H1 (cell line): ENCODE measurements at places on chromosomes 4 and X. TPM values are rescaled to one million over a fixed set of nuclear protein-coding genes. Genes with fewer than 3 reads are reported as not detected.

USP51 gene
- 5.6 and 6.6 TPM in 2 replicates for total RNA-seq

MID1 gene
- total RNA-seq: 49.3 and 54.3 TPM in 2 replicates

NEUROG2 gene
- not detected in 2 replicates for total RNA-seq

POU4F2 gene
- not detected in 2 replicates for total RNA-seq

MORC4 gene
- 1.9 and 2.5 TPM in 2 replicates for total RNA-seq

HADH gene
- total RNA-seq: 49.2 and 54.4 TPM in 2 replicates

DMP1 gene
- total RNA-seq: 0.17 TPM in 1 of 2 replicates, not detected in the other

HMGB2 gene
- total RNA-seq: 212 and 218 TPM in 2 replicates

RS1 gene
- total RNA-seq: 0.15 TPM in 1 of 2 replicates, not detected in the other

BBS7 gene
- total RNA-seq: 20.5 and 21.5 TPM in 2 replicates

GPR82 gene
- not detected in 2 replicates for total RNA-seq

MAGEA3 gene
- not detected in 2 replicates for total RNA-seq

COL4A5 gene
- total RNA-seq: 22.9 and 24.9 TPM in 2 replicates

CCDC149 gene
- 5.6 and 5.8 TPM in 2 replicates for total RNA-seq

DNA sequence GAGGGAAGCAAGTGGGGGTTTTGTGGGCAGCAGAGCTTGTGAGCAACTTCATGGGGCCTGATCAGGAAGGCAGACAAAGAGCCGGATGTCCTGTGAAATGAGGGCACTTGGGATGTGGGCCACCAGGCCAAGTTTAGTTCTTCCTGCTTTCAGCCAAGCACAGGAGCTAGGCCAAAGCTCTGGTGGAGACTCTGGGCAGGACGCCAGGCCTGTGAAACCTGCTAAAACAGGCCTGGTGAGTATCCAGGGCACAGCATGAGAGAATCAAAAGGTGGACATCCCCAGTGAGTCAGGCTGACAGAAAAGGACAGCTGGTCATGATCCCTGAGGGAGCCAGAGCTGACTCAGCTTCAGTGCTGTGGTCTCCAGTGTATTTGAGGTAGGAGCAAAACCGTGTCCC lies 95.7 kb downstream of the NPNT start:
- DNase-seq: no peak

- DNase-seq: no peak
Observed at GRCh38 chr4:3465698-3466671, 2.9 kb downstream of the DOK7 start.

GRCh38 chr4:75673959-75674328 lies 733 bp upstream of the G3BP2 start:
- no peak for DNase-seq

- DNase-seq: no peak
Observed at GRCh38 chr4:167185465-167185864, 48.8 kb downstream of the SPOCK3 start.

GRCh38 chr4:8914461-8915171 lies 43.0 kb upstream of the HMX1 start:
- peak; percentile 38 for DNase-seq

DNA sequence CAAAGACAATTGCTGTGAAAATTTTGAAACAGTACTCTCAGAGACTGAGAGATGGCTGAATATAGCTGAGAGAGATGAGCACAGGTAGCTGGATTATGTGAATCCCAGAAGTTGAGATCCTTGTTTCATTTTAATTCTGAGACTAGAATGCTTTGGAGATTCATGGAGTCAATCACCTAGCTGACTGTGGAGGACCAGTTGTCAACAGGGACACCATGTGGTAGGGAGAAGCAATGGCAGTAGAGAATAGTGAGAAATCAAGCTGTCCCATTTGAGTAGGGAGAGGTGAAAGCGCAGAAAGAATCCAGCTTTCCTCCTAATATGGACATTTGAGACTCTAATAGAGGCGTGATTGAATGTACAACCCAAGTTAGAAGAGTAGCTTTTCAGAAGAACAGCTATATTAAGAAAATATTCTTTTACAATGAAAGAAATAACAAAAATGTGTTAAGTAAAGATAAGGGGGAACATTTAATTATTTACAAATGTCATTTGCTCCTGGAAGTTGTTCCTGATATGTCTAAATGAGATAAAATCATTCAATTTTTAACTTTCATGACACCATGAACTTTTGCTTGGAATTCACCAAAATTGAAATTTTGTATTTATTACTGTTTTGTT lies 30.3 kb upstream of the GLRB start:
- no peak for DNase-seq

- no peak for DNase-seq
Observed at GRCh38 chr4:177047851-177048174, 255.1 kb upstream of the VEGFC start.

GRCh38 chr4:40301603-40302002 lies 33.5 kb upstream of the CHRNA9 start:
- no peak for DNase-seq

DNA sequence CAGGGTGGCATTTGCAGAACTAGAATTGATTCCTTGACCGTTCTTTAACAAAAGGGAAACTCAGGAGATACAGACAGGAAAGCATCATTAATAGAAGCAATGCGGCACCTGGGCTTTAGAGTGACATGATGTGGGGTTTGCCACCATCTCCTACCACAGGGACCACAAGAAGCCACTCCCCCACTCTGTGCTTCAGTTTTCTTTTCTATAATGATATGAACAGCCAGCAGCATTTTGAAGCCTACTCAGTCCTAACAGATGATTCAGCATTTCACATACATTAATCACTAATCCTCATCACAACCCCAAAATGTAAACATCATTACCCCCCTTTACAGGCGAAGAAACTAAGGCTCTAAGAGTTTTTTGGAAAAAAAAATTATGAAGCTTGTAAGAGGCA lies 22.9 kb downstream of the CCDC149 start:
- DNase-seq: no peak

GRCh38 chr4:172042714-172043114 lies 229.5 kb downstream of the GALNTL6 start:
- no peak for DNase-seq

DNA sequence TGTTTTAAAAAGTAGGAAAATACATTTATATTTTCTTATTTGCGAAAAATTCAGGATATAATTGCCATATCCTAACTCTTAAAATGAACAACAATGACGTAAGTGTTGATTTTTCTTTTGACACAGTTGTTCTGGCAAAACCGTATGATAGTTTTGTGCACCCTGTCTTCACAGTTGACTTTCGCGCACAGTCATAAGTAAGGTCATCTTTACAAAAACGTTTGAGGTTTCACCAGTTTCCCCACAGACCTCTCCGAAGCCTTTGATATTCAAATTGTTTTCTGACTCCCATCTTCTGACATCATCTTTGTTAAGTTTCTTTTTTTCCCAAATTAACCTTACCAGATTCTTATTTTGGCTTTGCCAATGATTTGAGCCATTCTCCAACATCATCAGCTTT lies 48.1 kb upstream of the ATXN3L start:
- DNase-seq: no peak

- DNase-seq: no peak
Observed at GRCh38 chr4:168506014-168506413, 9.2 kb downstream of the PALLD start.

DNA sequence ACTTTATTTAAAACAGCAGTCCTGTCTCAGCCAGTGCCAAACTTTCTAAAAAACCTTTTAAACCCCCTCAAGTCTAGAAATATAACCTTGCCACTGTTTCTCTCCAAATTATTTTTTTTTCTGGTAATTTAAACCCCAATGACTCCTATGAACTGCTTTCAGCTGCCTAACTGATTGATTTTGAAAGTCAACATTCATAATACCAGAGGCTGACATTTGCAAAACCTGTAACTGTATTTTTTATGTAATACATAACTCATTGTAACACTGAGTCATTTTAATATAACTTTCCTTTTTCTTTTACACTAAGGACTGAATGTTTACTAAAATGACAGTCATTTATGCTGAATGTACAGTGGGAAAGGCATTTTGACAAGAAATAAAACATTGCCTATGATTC lies 19.1 kb upstream of the EGFL6 start:
- no peak for DNase-seq

DNA sequence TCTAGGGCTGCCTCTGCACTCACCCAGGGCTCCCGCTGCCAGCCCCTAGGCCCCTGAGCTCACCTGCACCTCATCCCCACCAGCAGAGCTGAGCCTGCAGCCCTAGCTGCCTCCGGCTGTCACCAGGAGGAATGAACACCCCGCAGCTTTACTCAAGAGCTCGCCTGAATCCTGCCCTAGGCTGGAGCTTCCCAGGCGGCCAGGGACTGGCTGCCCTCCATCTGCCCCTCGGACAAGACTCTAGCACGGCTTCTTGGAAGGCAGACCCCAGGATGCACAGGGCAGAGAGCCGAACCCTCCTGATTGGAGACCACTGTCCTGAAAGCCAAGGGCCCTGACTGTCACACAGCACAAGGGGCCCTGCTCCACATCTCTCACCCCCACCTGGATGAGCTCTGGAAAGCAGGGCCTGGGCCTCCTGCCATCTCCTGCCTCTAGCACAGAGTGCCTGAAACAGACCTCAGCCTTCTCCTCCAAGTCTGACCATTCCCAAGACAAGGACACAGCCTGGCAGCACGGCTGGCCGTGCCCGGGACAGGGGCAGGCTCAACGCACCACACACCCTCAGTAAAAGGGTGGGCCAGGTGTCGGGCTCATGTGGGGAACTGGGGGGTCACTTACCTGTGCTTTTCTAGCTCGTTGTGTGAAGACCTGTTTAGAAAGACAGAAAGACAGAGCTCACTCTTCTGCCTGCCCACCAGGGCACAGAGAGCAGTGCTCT lies 4.4 kb downstream of the MXD4 start:
- DNase-seq: peak; percentile 38

DNA sequence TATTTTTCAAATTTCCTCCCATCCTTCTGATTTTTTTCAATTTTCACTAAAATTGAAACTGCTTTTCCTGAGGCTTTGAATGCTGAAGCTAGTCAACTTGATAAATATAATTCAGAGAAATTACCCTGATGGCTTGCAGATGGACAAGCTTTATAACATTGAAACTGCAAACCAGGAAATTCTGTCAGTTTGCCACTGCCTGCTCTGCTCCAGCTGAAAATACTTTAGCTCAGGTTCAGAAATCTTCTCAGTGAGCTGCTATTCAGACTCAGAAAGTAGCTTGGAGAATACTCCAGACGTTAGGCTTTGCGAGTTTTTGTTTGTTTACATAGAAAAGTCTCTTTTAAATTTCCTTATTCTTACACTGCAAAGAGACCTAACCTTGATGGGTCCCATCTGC lies 1574.7 kb downstream of the STIM2 start:
- no peak for DNase-seq

- no peak for DNase-seq
Observed at GRCh38 chr4:67899096-67899495, 15.3 kb upstream of the TMPRSS11D start.

DNA sequence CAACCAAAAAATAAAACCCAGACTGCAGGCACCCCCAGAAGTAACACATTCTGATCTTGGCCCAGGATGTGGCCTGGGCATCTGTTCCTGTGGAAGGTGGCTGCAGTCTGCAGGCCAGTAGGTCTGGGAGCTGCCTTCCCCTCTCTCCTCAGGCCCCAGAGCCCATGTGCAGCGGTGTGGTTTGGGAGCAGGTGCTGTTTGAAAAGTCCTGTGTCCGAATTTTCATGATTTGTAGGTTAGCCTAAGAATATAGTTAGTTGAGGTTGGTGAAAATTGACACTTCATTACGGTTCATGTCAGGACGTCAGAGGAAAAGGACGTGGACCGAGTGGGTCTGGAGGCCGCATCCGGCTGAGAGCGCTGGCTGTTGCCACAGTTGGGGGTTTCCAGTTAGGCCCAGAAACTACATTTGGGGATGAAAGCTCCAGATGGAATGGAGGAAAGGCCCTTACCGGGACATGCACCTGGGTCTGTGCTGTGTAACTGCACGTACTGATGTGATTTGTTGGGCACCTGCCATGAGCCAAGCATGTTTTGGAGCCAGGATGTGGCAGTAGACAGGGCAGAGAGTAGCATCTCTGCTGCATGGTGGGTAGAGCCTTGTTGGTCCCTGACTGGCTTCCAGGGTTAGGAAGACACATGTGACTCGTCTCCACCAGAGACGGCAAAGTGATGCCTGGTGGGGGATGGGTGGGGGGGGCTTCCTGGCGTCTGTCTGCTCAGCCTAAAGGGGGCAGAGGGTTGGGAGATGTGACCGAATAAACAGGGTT lies 21.7 kb upstream of the HGFAC start:
- no peak for DNase-seq

- no peak for DNase-seq
Observed at GRCh38 chrX:154712781-154713740, 37.8 kb downstream of the GAB3 start.

GRCh38 chr4:129117705-129118104 lies 21.8 kb downstream of the C4orf33 start:
- DNase-seq: no peak

DNA sequence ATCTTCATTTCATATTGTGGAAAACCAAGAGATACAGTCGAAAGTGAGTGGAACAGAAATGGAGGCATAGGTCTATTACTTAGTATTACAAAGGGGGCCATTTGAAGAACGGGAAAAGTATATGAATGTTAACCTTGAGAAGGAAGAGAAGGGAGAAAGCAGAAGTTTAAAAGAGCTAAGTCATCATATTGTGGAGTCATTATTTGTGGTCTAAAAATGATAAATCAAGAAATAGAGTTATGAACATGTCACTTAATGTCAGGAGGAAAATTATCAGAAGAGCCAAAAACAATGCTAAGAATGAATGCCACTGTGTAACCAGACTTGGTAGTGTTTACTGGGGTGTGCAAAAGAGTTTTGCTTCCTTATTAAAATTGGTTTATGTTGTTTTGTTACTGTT lies 589.5 kb upstream of the LCORL start:
- no peak for DNase-seq
